ENCODE measurements at places on chromosomes 4 and X. TPM values are rescaled to one million over a fixed set of nuclear protein-coding genes. Genes with fewer than 3 reads are reported as not detected.

DNA sequence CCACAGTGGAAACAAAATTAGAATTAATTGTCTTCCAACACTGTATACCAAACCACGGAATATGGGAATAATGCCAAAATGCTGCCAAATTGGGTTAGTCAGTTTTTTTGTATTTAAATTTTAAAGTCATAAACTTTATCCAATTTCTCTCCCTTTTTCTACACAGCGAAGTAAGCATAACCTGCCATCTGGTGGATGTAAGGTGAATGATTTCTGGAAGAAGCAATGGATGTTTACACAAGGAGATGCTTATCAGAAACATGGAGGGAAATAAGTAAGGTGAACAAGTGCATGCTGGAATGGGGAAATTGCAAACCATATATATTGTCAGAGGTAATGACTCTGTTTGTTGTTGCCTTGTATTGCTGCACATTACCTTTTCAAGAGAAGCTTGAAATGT is 691.9 kb downstream of the TECRL start:
- no peak for DNase-seq

DNA sequence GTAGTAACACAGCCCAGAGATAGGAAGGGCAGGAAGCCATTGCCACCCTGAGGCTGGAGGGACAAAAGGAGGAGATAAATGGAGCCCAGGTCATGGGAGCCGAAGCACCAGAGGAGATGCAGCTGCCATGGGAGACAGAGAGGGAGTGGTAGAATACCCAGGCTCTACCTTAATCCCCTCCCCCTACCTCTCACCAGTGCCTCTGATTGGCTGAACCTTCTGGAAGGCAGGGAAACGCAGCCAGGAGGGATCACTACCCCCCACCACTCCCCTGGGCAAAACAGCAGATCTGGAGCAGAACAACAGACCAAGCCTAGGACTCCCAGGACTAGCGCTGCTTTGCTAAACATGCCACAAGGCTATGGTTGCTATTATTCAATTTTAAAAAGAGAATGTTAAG is 114.2 kb downstream of the ZNF827 start:
- DNase-seq: no peak

DNA sequence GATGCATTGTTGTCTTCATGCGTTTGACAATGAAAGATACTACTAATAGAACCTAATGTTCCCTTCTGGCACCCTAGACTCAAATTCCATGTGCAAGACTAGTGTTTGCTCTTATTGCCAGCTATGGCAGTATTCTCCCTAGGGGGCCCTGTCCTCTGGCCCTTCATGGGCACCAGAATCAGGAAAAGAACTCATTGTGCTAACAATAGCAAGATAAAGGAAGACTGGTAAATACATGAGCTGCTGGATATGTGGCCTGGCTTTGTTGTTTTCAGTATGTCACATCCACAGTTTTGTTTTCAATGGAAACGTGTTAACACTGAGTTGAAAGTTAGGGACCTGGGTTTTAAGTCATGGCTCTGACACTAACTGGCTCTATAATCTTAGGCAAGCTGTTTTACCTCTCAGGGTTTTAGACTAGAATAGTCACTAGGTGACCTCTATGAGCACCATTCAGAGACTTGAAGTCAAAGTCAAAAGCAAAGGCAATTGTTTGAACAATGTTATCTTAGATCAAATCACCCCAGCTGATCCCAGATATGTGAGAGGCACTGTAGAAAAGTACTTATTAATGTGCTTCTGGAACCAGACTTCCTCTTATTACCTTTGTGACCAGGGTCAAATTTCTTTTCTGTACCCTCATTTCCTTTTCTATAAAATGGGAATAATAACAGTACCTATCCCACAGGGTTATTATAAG is 253.7 kb upstream of the DIAPH2 start:
- no peak for DNase-seq

- DNase-seq: no peak
These were observed 32.9 kb downstream of the RAB33A start for GRCh38 chrX:130204647-130205046.

The NEIL3 gene
- total RNA-seq: 5.0 TPM

DNA sequence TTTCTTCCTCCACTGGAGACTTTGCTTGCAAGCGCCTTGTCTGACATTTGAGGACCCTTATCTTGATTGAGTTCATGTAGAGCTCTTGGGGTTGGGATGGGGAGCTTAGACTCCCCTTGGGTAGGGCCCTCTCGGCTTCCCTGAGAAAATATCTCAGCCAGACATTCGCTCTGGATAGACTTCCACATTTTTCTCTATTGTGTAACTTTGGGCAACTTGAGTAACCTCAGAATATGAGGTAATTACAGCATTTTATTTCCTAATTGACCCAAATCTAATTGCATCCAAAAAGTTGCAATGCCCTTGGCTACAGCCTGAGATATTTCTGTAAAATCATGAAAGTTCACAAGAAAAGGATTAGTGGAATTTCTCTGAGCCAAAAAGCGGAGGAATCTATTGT is 102.8 kb upstream of the MXRA5 start:
- no peak for DNase-seq

- DNase-seq: no peak
These were observed 281.3 kb downstream of the PPP3CA start for GRCh38 chr4:101065935-101066485.

Measured in CD4-positive, CD25-positive, alpha-beta regulatory T cell (primary cell).